Neural crest cell (in vitro differentiated cells): ENCODE measurements at places on chromosomes 2 and 18. TPM values are rescaled to one million over a fixed set of nuclear protein-coding genes. Genes with fewer than 3 reads are reported as not detected.

- peaks cover 83% of the 10 kb centered on the region for H3K27me3 ChIP-seq
- no peaks in the 10 kb centered on the region for H3K4me1 ChIP-seq
- H3K27ac ChIP-seq, result no peak overlapping the region
- no peaks in the 10 kb centered on the region for H3K36me3 ChIP-seq
Measured at GRCh38 chr2:113028112-113028511, 22.9 kb downstream of the IL36A start.

DNA sequence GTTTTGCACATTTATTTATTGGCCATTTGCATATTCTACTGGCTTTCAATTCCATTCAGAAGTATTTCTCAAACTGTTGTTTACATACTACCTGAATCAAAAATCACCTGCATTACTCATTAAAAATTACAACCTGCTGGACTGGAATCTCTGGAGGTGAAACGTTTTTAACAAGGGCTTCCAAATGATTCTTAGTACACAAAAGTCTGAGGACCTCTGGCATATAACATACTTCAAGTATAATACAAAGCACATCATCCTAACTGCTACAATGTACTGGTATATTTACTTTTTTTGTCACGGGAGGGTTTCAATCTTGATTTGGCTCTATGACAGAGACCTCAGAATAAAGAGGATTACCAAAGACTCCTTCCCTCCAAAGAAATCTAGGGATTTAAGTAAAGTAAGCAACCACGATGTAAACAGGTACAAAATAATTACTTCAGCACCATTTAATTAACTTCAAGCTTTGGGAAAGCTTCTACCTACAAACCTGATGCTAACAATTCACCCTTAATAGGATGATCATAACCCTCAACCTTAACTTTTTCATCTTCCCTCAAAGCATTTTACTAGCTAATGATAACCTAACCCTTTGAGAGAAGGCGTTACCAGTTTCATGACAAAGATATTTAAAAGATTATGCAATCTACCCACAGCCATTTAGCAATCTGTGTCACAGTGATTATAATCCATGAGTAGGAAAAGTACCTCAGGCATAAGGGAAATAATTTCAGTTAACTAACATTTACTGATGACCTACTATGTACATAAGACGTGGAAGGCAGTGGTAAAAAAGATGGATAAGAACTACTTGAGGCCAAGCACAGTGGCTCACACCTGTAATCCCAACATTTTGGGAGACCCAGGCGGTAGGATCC is 24.7 kb downstream of the ATAD2B start:
- H3K4me1 ChIP-seq, result peaks cover 16% of the 10 kb centered on the region
- H3K4me3 ChIP-seq, result no peak overlapping the region
- H3K27ac ChIP-seq, result no peak overlapping the region
- H3K36me3 ChIP-seq, result peaks cover 3% of the 10 kb centered on the region

GRCh38 chr18:811182-811891 is 705 bp downstream of the YES1 start:
- H3K27ac ChIP-seq, result peak overlapping the region; percentile 95
- H3K27me3 ChIP-seq, result no peaks in the 10 kb centered on the region
- H3K4me1 ChIP-seq, result peaks cover 47% of the 10 kb centered on the region
- no peaks in the 10 kb centered on the region for H3K36me3 ChIP-seq

DNA sequence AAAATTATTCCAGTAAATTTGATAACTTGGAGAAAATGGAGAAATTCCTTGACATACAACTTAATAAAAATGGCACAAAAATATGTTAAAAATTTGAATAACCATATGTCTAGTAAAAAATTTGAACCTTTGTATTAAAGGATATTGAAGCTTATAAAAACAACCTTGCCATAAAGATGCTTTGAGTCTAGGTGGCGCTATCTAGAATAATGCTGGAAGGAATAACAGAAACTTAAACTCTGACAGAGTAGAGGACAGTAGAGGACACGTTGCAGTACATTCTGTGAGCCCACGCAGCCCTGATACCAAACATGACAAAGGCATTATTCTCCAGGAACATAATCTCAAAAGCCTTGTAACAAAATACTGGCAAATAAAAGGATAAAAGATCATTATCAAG is 44.7 kb upstream of the ALKAL2 start:
- no peaks in the 10 kb centered on the region for H3K27me3 ChIP-seq
- H3K4me3 ChIP-seq, result no peak overlapping the region
- no peak overlapping the region for H3K27ac ChIP-seq
- DNase-seq, result no peak
- no peaks in the 10 kb centered on the region for H3K4me1 ChIP-seq
- peaks cover 23% of the 10 kb centered on the region for H3K36me3 ChIP-seq

DNA sequence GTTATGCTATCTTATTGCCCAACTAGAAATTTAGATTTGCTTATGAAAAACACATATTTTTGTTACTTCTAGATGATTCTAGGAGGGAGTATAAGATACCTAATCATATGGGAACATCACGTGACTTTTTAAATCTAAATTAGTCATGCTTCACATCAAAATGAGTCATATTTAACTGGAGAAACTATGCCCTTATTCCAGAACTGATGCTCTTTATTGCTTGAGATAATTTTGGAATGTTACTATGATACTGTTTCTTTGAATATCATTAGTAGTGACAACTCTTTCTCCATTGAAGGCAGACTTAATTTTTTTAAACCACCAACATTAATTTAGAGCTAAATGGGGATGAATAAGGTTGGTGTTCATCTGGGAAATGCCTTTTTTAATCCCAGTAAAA is 19.9 kb upstream of the ELAC1 start:
- H3K27ac ChIP-seq, result no peak overlapping the region
- H3K4me1 ChIP-seq, result no peaks in the 10 kb centered on the region
- H3K27me3 ChIP-seq, result no peaks in the 10 kb centered on the region

GRCh38 chr2:166882851-166883250 is 5.4 kb upstream of the XIRP2 start:
- H3K4me1 ChIP-seq, result no peaks in the 10 kb centered on the region
- H3K27ac ChIP-seq, result no peak overlapping the region
- no peak for DNase-seq
- H3K27me3 ChIP-seq, result no peaks in the 10 kb centered on the region
- no peak overlapping the region for H3K4me3 ChIP-seq
- no peaks in the 10 kb centered on the region for H3K36me3 ChIP-seq

GRCh38 chr2:213150315-213151097 is 906 bp downstream of the IKZF2 start:
- H3K27ac ChIP-seq, result peak overlapping the region; percentile 75
- DNase-seq, result peak; percentile 11
- H3K4me3 ChIP-seq, result peak overlapping the region; percentile 95
- H3K36me3 ChIP-seq, result no peaks in the 10 kb centered on the region
- H3K4me1 ChIP-seq, result peaks cover 46% of the 10 kb centered on the region

GRCh38 chr2:189849550-189849949 is 65.3 kb downstream of the PMS1 start:
- no peak for DNase-seq
- H3K27me3 ChIP-seq, result no peaks in the 10 kb centered on the region
- H3K27ac ChIP-seq, result no peak overlapping the region
- H3K36me3 ChIP-seq, result peaks cover 12% of the 10 kb centered on the region

DNA sequence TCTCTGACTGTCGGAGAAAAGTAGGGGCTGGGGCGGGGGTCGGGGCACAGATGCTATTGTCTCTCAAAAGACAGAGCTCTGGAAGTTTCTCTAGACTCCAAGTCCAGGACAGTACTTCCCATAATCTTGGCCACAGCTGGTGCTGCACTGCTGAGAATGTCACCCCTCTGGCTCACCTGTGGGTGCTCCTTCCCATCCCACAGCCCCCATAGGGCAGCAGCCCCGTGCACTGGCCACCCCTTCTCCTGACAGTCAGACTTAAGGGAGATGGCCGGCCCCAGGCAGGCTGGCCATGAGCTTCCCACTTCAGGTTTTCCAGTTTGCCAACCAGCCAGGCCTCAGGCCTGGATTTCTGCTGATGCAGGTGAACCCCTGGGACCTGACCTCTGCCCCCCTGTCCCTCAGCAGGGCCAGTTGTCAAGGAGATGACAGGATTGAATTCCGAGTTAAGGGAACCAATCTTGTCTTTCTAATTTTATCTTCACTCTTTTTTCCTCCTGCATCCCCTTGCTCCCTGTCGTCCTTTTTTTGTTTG is 30.2 kb upstream of the BOD1L2 start:
- no peak overlapping the region for H3K27ac ChIP-seq
- H3K4me1 ChIP-seq, result peaks cover 6% of the 10 kb centered on the region
- no peak for DNase-seq
- no peak overlapping the region for H3K4me3 ChIP-seq
- peaks cover 9% of the 10 kb centered on the region for H3K27me3 ChIP-seq

- peaks cover 33% of the 10 kb centered on the region for H3K4me1 ChIP-seq
- no peak for DNase-seq
Measured at GRCh38 chr2:120509991-120510735, 164.2 kb downstream of the INHBB start.

DNA sequence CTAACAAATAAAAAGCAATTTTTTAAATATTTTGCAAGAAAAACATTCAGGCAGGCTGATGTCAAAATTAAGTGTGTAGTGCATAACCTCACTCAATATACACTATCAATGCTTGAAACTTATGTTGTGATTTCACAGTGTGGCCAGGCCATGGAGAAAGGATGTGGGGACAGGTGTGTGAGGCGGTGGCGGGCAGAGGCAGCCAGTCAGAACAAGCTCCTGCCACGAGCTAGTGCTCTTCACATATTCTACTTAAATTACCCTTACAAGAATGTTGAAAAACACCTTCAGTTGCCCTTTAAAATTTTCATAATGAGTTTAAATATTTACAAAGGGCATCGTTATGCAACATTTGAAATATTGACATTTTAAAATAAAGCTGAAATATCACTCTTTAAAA is 43.2 kb downstream of the CYB5A start:
- no peak overlapping the region for H3K4me3 ChIP-seq
- no peak overlapping the region for H3K27ac ChIP-seq
- H3K4me1 ChIP-seq, result peaks cover 13% of the 10 kb centered on the region
- H3K36me3 ChIP-seq, result peaks cover 15% of the 10 kb centered on the region
- no peaks in the 10 kb centered on the region for H3K27me3 ChIP-seq
- no peak for DNase-seq

GRCh38 chr2:136764452-136765255 is 691 bp upstream of the THSD7B start:
- peaks cover 4% of the 10 kb centered on the region for H3K36me3 ChIP-seq
- H3K4me1 ChIP-seq, result peaks cover 12% of the 10 kb centered on the region
- no peak overlapping the region for H3K27ac ChIP-seq
- DNase-seq, result no peak

- peaks cover 4% of the 10 kb centered on the region for H3K4me1 ChIP-seq
- H3K27ac ChIP-seq, result peak overlapping the region; percentile 73
- no peaks in the 10 kb centered on the region for H3K27me3 ChIP-seq
- H3K36me3 ChIP-seq, result peaks cover 58% of the 10 kb centered on the region
Measured at GRCh38 chr2:178530625-178531142, 50.4 kb downstream of the PLEKHA3 start.

DNA sequence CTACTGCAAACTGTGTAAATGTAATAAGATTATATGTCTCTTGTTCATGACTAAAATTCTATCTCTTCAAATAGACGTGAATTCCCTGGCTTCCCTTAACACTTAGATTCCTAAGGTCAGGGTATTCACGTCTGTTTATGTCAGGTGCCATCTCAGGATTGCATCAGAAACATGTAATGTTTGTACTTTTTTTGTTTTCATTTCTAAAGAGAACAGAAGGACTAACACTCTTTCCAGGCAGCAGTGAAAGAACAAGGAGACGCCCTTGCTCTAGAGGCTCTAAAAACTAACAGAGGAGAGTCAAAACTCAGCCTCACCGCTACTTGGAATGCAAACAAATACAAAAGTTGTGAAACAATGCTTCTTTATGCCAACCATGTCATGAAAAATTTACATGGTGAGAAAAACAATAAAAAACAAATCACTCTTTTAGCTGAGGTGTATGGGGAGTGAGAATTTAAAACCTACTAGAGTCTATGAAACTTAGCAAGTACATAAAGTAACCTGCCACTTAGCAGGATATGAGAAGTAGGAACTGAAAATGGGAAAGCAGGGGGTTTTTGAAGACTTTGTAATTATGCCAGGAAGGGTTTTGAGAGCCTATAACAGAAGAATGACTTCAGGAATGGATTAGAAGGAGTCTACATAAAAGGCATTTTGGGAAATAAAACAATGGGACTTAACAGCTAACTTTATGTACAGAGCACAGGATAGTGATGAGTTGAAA is 522.7 kb downstream of the THSD7B start:
- no peak overlapping the region for H3K27ac ChIP-seq
- H3K36me3 ChIP-seq, result no peaks in the 10 kb centered on the region
- peaks cover 4% of the 10 kb centered on the region for H3K27me3 ChIP-seq
- no peak for DNase-seq

DNA sequence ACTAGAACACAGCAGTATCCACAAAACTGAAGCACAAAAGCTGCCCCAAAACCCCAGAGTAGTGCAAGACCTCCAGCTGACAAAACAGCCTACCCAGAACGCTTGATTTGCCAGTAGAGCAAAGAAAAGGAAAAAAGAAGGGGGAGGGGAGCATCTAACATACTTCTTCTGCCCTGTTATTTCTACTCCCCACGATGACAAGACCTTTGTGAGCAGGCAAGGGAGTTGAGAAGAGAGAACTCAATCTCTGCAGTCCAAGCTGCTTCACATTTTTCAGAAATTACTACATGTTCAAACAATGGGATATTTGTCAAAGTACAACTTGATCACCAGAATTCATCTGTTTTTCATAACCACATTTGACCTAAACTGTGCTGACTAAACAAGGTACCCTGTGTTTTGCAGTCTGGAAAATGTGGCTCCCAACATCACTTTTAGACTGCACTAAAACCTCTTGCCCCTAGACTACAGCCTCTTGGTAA is 286.7 kb downstream of the EXOC6B start:
- no peak for DNase-seq
- peaks cover 13% of the 10 kb centered on the region for H3K4me1 ChIP-seq
- H3K36me3 ChIP-seq, result peaks cover 5% of the 10 kb centered on the region
- H3K27ac ChIP-seq, result no peak overlapping the region
- H3K27me3 ChIP-seq, result no peaks in the 10 kb centered on the region
- no peak overlapping the region for H3K4me3 ChIP-seq

The UGT1A3 gene
- total RNA-seq, result not detected in 2 replicates

The CDCA7 gene
- total RNA-seq, result 82.5 and 88.8 TPM in 2 replicates

The ONECUT2 gene
- total RNA-seq, result 8.2 and 10.8 TPM in 2 replicates

The GPR35 gene
- 1.7 and 2.0 TPM in 2 replicates for total RNA-seq

The BCL11A gene
- 2.2 and 2.3 TPM in 2 replicates for total RNA-seq

The HOXD1 gene
- total RNA-seq, result not detected in 2 replicates
